ENCODE measurements at places on chromosomes 5 and 9.

- no peak for DNase-seq
Observed at GRCh38 chr5:42944989-42945388, 95.1 kb downstream of the ANXA2R start.

GRCh38 chr9:84748112-84748511 is 78.6 kb downstream of the NTRK2 start:
- no peak for DNase-seq

DNA sequence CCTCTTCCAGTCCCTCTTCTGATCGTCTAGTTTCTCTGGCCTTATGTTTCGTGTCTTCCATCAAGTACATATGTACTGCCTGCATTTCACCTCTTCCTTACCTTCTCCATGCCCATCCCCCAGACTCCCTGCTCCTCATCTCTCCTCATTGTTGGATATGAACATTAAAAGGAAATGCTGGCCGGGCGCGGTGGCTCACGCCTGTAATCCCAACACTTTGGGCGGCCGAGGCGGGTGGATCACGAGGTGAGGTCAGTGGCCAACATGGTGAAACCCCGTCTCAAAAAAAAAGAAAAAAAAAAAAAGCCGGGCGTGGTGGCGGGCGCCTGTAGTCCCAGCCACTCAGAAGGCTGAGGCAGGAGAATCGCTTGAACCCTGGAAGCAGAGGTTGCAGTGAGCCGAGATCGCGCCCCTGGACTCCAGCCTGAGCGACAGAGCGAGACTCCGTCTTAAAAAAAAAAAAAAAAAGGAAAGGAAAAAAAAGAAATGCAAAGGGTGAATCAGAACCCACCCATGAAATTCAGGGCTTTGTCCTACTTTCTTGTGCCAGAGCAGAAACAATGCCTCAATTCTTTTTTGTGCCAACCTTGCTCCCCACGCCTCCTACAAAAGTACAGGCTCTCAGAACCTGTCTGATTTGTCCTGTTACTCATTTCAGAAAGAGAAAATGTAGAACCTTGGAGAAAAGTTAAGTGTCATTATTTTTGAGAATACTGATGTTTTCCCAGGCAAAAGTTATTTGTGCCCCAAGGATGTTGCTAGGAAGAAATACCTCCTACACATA is 1.5 kb upstream of the ZFR start:
- no peak for DNase-seq

DNA sequence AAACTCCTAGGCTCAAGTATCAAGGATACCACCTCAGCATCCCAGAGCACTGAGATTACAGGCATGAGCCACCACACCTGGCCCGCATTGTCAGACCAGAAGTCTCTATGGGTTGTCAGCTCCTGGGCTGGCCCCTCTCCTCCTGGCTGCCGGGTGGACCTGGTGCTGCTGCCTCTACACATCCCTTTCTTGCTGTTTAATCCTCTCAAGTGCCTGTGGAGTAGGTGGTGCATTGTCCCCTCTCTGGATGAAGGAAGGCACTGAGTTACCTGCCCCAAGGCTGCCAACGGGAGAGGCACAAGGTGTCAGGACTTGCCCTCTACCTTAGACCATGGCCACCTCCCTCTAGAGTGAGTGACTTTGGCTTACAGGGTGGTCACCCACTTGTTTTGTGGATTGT is 37.4 kb downstream of the PHF2 start:
- no peak for DNase-seq

DNA sequence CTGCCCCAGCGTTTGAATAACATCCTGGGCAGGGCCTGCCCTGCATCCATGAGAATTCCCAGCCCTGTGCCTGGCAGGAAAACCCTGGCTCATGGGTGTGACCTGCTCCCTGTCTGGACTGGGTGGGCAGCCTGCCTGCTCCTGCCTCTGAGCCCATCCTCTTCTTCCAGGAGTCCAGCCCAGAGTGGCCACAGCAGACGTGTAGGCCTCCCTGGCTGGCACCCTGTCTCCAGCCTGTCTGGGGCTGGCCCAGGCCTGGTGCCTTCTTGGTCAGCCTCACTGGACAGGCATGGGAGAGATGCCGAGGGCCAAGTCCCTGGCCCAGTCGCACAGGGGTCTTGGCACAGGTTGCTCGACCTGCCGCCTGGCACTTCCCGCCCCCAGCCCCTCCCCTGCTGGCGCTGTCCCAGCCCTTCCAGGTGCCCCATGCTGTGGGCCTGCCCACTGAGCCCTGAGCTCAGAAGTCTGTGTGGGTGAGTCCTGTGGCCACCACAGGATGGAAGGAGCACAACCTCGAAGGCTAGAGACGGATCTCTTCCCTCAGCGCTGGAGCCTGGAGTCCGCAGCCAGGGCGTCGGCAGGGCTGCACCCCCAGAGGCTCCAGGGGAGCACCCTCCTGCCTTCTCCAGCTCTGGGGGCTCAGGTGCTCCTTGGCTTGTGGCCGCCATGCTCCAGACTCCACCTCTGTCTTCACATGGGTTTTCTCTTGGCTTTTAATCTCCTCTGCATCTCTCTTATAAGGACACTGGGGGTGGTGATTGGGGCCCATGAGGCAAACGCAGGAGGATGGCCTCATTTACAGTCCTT is 11.8 kb upstream of the COL5A1 start:
- DNase-seq: no peak

Data from activated gamma-delta T cell treated with Interleukin-2 at 50 U/mL for 16 hours (primary cell).